ENCODE measurements at places on chromosomes 5 and 9.

GRCh38 chr5:13658761-13659160 is 285.7 kb downstream of the DNAH5 start:
- no peak for DNase-seq

- DNase-seq: no peak
These were observed 46.4 kb upstream of the PSD2 start for GRCh38 chr5:139749242-139749641.

DNA sequence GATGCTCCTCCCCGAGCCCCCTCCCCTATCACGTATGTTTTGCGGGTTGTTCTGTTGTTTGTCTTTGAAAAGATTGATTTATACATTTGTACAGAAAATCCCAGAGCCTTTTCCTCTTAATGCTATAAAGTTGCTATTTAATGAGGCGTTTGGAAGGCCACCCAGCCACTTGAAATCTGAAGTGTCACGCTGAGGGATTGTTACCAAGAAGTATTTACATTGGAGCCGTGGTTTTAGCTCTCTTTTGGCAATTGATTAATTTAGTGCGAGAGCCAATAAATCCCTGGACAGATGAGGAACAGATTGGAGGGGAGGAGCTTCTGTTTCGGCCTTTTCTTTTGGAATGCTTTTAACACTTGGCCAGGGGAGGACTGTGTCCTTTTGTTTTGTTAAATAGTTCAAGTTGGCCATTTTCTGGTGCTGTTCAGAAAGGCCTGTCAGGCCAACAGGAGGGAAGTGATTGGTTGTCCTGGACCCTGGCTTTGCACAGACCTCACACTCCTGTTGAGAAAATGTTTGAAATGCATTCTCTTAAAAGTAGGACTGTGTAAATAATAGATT is 250.2 kb downstream of the PDZD2 start:
- no peak for DNase-seq

DNA sequence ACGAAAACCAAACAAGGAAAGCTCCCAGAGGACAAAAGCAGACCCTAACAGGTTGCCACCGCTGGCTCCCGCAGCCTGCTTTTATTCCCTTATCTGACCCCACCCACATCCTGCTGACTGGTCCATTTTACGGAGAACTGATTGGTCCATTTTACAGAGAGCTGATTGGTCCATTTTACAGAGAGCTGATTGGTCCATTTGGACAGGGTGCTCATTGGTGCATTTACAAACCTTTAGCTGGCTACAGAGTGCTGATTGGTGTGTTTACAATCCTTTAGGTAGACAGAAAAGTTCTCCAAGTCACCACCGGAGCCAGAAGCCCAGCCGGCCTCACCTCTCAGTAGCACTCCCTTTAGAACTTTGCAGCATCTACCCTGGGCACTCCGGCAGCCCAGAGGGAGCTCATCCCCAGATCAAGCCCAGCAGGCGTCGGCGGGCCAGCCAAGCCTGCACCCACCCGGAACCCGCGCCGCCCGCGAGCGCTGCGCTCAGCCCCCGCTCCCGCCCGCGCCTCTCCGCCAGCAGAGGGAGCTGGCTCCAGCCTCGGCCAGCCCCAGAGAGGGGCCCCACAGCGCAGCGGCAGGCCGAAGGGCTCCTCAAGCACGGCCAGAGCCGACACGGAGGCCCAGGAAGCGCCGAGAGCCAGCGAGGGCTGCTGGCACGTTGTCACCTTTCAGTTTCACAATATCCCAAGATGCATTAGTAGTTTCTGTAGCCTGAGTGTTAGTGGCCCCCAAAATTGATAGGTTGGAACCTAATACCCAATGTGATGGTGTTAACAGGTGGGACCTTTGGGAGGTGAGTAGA is 35.3 kb upstream of the CLPTM1L start:
- peak; percentile 32 for DNase-seq

- DNase-seq: no peak
These were observed 437.4 kb downstream of the ARHGEF28 start for GRCh38 chr5:74063346-74063745.

DNA sequence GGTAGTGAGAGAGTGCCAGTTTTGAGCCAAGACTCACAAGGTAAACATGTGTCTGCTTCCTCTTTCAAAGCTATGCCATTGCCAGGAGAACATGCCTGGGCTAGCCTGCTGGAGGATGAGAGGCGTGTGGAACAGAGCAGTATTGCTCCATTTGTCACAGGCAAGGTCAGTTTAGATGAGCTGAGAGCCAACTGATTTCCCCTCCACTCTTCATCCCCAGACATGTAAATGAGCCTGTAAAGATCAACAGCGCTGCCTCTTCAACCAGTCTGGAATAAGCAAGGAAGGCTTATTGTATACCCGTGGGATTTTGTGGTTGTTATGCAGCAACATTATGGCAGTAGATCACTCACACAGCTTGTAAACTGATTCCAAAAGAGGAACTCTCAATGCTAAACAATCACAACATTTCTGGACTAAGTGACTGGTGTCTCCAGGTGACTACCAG is 8.2 kb upstream of the GDNF start:
- DNase-seq: no peak

DNA sequence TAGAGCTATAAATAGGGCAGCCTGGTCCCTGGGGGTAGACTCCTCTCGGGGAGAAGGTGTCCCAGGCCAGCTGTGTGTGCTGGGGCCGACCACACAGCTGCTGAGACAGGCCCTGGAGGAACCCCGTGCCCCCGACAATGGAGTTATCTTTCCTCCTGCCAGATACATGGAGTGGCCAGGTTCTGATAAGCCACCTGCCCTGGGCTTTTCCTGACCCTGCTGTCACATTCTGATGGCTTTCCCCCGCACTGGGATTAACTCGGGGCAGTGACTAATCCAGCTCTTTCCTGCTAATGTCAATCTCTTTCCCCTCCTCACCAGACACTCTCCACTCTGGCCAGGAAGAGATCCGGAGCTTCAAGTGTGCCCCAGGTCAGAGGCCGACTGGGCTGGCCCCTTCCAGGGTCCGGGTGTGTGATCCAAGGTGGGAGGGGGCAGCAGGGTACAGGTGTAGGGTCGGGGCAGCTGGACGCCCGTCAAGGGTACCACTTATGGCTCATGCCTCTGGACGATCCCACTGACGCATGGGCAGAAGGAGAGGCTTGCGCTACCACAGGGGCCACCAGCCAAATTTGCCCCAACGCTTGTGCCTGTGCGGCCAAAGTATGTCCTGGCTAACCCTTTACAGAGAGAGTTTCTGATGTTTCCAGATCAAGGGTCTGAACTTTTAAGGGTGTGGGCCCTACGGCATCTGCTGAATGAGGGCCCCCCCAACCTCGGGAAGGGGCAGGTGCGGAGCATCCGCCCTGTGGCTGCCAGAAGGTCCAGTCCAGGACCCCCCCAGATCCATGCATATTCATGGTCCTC is 20.6 kb upstream of the COL5A1 start:
- no peak for DNase-seq

DNA sequence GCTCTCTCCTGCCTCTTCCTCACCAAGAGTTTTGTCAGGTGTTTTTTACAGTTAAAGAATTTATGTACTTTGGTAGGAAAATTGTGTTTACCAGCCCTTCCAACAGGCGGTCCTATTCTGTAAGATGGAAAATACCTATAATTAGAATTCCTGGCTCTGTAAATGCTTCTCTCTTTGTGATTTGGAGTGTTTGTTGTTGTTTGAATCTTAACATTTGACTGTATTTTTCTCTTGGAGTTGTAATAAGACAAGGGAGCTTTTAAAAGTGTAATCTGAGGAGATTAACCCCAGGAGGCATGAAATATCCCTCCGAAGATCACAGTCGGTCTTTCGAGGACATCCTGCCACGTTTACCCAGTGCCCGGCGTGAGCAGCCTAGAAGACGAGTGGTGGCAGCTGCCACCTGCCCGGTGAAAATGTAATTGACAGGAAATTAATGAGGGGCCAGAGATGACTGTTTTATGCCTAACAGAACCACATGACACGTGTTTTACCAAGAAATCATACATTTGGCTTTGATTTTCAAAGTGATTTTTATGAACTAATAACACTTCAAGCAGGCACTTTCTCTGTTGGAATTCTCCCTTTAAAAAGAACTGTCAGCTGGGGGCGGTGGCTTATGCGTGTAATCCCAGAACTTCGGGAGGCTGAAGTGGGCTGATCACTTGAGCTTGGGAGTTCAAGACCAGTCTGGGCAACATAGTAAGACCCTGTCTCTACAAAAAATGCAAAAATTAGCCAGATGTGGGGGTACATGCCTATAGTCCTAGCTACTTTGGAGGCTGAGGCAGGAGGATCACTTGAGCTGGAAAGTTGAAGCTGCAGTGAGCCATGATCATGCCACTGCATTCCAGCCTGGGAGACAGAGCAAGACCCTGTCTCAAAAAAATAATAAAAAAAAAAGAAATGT is 20.0 kb downstream of the ANKRD33B start:
- no peak for DNase-seq

- no peak for DNase-seq
These were observed 19.4 kb upstream of the BTNL9 start for GRCh38 chr5:181020688-181021087.

DNA sequence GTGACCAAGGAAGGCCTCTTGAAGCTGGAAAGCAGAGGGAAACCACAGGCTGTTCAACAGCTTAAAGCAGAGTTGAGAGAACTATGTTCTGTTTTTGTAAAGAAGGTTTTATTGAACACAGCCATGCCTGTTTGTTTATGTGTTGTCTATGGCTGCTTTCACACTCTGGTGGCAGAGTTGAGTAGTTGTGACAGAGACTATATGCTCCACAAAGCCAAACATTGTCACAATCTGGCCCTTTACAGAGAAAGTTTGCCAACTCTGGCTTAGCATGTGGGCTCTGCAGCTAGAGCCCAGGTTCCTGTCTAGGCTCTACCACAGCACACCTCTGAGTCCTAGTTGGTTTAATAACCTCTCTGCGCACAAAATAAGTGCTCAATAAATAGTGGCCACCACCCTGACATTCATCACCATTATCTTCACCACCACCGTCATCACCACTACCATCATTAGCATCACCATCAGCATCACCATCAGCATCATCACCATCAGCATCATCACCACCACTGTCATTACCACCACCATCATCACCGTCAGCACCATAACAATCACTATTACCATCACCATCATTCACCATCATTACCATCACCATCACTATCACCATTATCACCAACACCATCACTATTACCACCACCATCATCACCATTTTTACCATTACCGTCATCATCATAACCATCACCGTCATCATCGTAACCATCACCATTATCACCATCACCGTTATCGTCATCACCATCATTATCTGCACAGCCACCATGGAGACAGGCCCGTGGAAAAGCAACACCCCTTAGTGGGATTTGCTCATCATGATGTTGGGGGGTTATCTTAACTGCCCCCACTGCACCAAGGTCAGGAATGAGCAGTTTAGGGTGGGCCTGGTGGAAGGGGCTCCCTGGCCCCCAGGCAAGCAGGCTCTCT is 18.3 kb downstream of the AKNA start:
- DNase-seq: no peak

- DNase-seq: no peak
These were observed 57.2 kb upstream of the FBXW11 start for GRCh38 chr5:172063463-172064235.

- DNase-seq: no peak
These were observed 137.9 kb upstream of the TRIM32 start for GRCh38 chr9:116549061-116549664.

DNA sequence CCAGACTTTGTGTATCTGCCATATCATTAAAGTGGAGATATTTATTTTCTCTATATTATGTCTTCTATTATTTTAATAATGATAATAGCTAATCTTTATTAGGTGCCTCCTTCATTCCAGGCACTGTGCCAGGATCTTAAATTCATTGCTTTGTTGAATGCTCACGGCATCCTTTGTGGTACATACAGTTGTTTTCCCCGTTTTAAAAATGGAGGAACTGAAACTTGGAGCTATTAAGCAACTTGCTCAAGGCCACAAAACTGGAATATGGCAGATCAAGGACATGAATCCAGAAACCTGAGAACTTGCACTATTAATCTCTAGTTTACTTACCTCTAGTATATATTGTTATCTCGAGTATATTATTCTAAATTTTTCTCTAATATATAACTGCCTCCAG is 41.5 kb upstream of the PPP3R2 start:
- no peak for DNase-seq

- DNase-seq: no peak
These were observed 3.5 kb upstream of the TNIP1 start for GRCh38 chr5:151084363-151084762.

Data from T-cell (primary cell).